ENCODE measurements at places on chromosomes 7 and 10. TPM values are rescaled to one million over a fixed set of nuclear protein-coding genes. Genes with fewer than 3 reads are reported as not detected.

The TBXAS1 gene
- 2.1 TPM for total RNA-seq

The EGFR gene
- not detected for total RNA-seq

The SPDYE8 gene
- not detected for total RNA-seq

The CALN1 gene
- 0.02 TPM for total RNA-seq

The CFAP69 gene
- 0.69 TPM for total RNA-seq

The OR2F2 gene
- not detected for total RNA-seq

The VPS37D gene
- 1.1 TPM for total RNA-seq

The GATA3 gene
- total RNA-seq: 24.4 TPM

The MUC12 gene
- total RNA-seq: not detected

The SPDYE2 gene
- total RNA-seq: not detected

The AGR2 gene
- total RNA-seq: not detected

The LEP gene
- not detected for total RNA-seq

The FKBP6 gene
- total RNA-seq: not detected

The POR gene
- total RNA-seq: 25.2 TPM

The GATAD1 gene
- 19.8 TPM for total RNA-seq

All from activated CD8-positive, alpha-beta T cell treated with anti-CD3 and anti-CD28 coated beads for 36 hours (primary cell).